ENCODE measurements at places on chromosomes 13 and 19. TPM values are rescaled to one million over a fixed set of nuclear protein-coding genes. Genes with fewer than 3 reads are reported as not detected.
A peak's percentile ranks its signal among the peaks of the same experiment; 100 is the strongest.

DNA sequence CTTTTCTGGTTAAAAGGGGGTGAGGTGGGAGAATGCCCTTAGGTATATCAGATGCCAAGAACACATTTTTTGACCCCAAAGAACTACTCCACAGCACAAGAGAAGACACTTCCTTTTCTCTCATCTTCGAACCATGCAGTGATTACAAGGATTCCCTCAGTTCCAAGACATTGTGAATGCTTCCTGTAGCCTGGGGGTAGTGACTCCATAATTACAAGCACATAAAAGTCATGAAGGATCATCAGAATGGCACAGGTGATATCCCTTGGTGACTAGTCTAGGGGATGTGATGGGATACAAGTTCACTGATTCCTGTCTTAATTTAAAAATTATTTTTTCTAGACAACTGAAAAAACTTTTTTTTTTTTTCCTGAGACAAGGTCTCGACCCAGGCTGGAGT, 78.0 kb downstream of the ZC3H13 start:
- DNase-seq: no peak

- no peak for DNase-seq
These were observed 145.1 kb upstream of the UFM1 start for GRCh38 chr13:38204556-38204955.

- DNase-seq: no peak
These were observed 13.3 kb downstream of the SPATA13 start for GRCh38 chr13:24173795-24174194.

DNA sequence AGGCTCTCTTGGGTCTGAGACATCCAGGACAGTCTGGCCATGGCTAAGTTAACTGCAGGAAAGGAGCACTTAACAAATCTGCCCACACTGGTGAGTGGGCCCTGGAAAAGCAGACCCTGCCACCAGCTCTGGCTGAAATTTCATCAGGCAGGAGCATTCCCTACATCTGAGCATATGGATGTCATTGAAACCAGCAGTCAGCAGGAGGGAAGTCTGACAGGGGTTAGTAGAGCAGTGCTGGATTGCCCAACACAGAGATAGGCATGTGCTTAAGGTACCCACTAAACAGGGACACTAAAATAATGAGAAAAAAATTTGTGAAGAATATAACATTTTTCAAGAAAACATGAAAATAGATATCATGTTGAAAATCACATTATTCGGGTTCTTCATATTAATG, 13.6 kb upstream of the ACOD1 start:
- DNase-seq: no peak

- DNase-seq: no peak
These were observed 96.8 kb downstream of the ARHGEF7 start for GRCh38 chr13:111211789-111212516.

GRCh38 chr19:18286973-18287635, 5.7 kb upstream of the JUND start:
- no peak for DNase-seq

DNA sequence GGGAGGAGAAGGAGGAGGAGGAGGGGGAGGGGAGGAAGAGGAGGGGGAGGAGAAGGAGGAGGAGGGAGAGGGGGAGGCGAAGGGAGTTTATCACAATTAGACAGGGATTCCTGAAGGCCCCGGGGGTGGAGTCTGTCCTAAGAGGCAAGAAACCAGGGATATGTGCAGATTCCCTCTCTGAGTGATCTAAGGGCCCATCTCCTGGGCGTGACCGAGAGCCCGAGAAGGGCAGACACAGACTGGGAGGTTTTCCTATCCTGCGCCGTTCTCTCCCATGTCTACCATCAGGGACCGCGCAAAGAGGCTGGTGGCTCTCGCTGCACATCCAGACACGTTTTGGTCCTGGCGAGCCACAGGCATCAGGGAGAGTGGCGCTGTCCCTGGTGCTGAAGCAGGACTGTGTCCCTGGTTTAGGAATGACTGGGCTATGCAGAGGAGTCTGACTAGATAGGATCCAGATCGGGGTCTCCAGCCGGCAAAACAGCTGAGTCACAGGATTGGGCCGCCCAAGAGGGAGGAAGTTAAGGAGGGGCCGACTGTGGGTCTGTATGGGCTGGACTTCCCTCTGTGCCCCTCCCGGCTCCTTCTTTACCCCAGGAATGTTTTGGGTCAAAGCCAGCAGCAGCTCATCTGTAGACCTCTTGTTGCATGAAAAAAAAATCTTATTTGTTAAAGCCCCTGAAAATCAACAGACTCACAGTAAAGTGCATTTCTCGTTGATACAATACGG, 17.9 kb upstream of the ZNF175 start:
- peak; percentile 84 for DNase-seq

DNA sequence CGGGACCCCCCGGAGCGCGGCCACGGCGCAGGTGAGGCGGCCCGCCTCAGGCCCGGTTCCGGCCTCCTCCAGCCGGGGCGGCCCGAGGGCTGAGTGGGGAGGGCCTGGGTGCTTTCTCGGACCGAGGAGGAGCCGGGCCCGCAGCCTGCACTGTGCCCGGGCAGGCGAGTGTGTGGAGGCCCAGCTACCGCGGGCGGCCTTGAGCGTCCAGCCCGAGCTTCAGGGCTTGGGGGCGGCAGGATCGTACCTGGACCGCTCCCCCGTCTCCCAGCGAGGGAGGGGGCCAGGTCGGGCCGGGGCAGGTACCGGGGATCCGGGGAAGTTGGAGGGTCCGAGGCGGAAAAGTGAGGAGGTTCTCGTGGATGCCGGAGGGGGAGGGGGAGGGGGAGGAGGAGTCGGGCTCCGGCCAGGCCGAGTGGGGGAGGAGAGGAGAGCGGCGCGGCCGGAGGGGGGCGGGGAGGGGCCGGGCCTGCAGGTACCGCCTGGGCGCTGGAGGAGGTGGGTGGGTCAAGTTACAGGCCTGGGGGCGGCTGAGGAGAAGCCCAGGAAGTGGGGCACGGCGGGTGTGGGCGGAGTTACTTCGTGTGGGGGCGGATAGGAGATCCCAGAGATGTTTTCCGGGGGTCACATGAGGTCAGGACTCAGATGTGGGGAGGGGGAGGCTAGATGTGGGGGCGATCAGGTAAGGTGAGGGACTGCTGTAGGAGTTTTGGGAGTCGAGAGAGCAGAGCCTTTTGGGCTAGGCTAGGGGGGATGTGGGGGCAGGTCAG, 545 bp downstream of the NACC1 start:
- peak; percentile 65 for DNase-seq

GRCh38 chr19:18696023-18696422, 12.5 kb downstream of the CRTC1 start:
- DNase-seq: no peak

- no peak for DNase-seq
These were observed 35.7 kb upstream of the DPRX start for GRCh38 chr19:53596056-53596455.

DNA sequence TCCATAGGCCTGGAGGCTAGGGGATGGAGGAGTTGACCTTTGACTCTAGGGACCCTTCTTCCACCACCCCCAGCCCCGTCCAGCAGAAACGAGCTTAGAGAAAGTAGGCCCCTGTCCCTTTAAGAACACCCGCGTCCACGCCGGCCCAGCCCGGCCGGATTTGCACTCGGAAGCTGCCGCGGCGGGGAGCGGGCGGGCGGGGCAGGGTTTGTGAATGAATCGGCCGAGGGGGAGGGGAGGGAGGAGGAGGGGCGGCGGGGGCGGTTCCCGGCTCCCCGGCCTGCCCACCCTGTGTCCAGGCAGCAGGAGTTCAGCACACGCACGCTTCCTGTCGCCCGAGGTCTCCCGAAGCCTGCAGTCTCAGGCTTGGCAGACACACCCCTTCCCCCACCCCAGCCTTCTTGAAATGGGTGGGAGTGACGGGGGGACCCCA, 1.5 kb downstream of the UNC13A start:
- DNase-seq: peak; percentile 20

DNA sequence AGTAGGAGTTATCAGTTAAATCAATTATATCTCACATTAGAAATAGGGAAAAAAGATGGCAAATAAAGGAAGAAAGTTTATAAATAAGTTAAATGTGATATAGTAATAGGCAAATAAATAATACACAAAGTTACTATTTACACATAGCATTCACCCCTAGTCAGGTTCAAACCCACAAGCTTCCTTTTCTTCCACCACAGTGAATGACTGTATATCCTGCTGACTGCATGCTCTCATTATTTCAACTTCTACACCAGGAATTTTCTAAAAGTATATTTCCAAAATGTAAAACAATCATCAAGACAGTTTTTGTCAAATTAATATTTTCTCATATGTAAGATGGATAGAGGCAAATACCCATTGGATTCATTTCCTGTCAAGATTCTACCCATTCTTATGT, 548.6 kb upstream of the SLITRK5 start:
- no peak for DNase-seq

- DNase-seq: no peak
These were observed 1222.2 kb upstream of the SPRY2 start for GRCh38 chr13:81563091-81563490.

DNA sequence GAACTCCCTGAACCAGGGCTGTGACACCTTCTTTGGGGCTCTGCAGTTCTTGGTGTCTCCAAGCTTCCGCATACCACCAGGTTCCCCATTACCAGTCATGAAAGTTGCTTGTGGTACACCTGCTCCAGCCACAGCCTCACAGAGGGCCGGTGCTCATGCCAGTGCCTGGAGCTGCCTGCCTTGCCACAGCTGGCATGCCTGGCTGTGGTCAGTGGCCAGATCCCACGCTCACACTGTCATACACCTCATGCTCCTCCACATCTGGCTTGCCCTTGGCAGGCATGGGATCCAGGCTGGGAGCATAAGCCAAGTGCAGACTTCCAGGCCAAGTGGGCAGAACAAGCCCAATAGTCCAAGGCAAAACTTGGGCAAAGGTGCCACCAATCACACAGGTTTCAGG, 1054.9 kb downstream of the SLITRK5 start:
- no peak for DNase-seq

DNA sequence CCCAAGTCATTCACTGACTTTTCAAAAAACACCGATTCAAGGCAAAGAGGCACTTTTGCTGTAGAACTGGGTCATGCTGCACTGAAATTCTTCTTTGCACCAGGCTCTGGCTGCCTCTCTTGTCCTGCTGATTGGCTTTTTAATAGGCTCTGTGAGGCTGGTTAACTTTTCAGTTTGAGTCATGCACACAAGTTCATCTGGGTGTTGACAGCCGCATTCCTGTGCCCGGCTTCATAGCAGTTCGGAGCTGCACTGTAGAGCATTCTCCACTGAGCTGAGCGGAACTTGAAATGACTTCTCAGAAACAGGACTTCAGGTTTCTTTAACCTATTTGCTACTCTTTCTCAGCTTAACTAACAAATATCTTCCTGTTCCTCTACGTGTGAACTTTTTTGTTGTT, 978.3 kb downstream of the UQCRFS1 start:
- no peak for DNase-seq

- DNase-seq: no peak
These were observed 4.6 kb downstream of the NFIC start for GRCh38 chr19:3370728-3371591.

GRCh38 chr13:52933547-52934210, 85.2 kb upstream of the PCDH8 start:
- peak; percentile 27 for DNase-seq

GRCh38 chr19:41501854-41502253, 58.9 kb downstream of the ERICH4 start:
- no peak for DNase-seq

- DNase-seq: no peak
These were observed 423.0 kb downstream of the DCT start for GRCh38 chr13:94056362-94056990.

- DNase-seq: no peak
These were observed 14.7 kb downstream of the TECR start for GRCh38 chr19:14544047-14544446.

DNA sequence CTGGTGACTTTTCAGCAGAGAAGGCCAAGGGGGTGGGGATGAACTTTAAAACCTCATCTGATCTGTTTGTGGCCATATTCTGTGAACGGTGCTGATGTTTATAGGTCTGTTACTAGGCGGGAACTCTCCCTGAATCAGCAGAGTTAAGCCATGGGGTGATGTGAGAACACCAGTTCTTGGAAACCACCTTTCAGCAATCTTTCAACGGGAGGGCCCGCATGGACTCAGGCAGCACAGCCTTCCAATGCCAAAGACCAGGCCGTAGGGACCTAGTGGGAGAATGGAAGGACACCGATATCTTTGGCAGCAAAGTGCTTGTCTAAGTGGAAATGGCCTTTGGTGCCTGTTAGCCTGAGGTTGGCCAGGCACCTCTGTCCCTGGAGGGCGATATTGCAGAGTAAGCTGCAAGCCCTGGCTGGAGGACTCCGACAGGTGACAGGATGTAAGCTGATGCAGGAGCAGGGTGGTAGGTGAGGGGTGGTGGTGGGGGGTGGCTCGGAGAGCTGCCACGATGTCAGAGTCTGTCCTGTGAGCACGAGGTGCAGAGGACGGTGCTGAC, 57.0 kb downstream of the ERCC5 start:
- DNase-seq: no peak

GRCh38 chr13:43036351-43037250, 13.2 kb downstream of the DNAJC15 start:
- peak; percentile 80 for DNase-seq

DNA sequence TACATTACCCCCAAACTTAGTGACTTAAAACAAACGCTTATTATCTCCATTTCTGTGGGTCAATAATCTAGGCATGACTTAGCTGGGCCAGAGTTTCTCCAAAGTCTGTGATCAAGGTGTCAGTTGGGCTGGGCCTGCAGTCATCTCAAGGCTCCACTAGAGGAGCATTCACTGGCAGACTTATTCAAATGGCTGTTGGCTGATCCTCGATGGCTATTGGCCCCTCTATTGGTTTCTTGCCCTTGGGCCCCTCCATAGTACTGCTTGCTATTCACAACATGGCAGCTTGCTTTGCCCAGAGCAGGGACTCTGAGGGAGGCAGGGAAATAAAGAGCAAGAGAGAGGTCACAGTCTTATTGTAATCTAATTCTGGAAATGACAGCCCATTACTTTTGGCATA, 57.6 kb downstream of the RCBTB2 start:
- no peak for DNase-seq

- peak; percentile 92 for DNase-seq
These were observed 1.1 kb downstream of the ZNF850 start for GRCh38 chr19:36771261-36772231.

DNA sequence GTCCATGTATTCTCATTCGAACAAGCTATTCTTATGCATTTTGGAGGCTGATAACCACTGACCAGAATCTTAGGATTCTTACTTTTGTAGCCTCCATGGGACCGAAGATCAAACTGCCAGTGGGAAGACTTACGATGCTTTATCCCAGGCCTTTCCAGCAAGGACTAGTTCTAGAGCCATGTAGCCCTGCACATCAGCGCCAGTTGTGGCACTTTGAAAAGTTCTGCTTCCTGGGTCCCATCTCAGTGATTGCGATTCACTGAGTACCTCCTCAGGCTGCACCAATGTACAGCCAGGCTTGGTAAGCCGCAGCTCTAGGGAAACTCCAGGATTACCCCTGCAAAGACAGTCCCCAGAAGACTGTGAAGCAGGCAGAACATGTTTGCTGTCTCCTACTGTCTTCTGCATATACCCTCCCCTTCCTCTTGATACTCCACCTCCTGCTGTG, 18.9 kb upstream of the ENOX1 start:
- no peak for DNase-seq

GRCh38 chr13:19632915-19633478, 462 bp upstream of the MPHOSPH8 start:
- DNase-seq: no peak

The ACER1 gene
- 1.0 TPM for polyA plus RNA-seq

The RFX1 gene
- 40.9 TPM for polyA plus RNA-seq

The C3 gene
- polyA plus RNA-seq: 500 TPM

The ZNF574 gene
- polyA plus RNA-seq: 47.4 TPM

The ERFL gene
- polyA plus RNA-seq: 0.78 TPM

The PALM3 gene
- 18.4 TPM for polyA plus RNA-seq
